ENCODE measurements at places on chromosomes 7 and 10.
A peak's percentile ranks its signal among the peaks of the same experiment; 100 is the strongest.

- DNase-seq, result no peak
These were observed 20.0 kb downstream of the ABCB1 start for GRCh38 chr7:87580636-87581035.

- DNase-seq, result no peak
These were observed 59.5 kb upstream of the LAMB1 start for GRCh38 chr7:108062250-108063014.

DNA sequence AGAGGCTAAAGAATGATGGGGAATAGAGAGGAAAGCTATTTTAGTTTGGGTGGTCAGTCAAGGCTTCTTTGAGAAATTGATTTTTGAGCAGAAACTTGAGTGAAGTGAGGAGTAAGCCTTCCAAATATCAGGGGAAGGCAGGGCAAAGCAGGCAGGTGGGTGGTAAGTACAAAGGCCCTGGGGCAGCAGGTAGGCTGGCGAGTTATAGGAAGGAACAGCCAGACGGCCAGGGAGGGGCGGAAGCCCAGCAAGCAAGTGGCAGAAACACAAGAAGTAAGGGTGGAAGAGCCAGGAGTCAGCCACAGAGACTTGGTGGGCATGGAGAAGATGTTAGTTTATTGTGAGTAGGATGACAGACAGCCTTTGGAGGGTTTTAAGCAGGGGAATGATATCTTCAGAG lies 34.9 kb downstream of the VWA2 start:
- no peak for DNase-seq

- DNase-seq, result no peak
These were observed 2.4 kb upstream of the EXOC6 start for GRCh38 chr10:92845921-92846320.

DNA sequence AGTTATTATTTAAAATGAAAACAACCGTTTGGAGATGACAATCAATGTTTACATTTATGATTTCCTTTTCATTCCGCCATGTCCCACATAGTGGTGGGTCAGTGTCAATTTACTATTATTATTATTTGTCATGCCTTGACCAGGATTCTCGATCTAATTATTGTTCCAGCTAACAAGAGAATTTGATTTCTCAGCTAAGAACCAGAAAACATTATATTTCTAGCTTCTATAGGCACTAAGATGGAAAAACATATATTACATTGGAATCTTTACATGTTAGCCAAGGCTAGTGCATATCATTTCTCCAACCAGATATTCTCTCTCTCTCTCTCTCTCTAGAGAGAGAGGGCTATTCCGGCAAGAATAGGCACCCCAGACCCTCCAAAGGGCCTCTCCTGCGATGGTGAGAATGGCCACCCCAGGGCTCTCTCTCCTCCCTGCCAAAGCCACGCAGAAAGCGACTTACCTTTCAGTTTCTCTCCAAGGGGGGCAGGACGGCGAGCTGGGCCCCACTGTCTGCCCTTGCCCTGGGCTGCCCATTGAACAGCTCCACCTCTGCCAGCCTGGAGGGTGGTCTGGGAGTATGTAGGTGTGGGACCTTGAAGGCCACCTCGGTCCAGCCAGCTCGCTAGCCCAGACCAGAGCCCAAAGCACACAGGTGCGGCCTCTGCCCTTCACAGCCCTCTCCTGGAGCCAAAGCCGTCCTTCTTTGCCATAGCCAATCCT lies 2.4 kb downstream of the HOXA3 start:
- no peak for DNase-seq

DNA sequence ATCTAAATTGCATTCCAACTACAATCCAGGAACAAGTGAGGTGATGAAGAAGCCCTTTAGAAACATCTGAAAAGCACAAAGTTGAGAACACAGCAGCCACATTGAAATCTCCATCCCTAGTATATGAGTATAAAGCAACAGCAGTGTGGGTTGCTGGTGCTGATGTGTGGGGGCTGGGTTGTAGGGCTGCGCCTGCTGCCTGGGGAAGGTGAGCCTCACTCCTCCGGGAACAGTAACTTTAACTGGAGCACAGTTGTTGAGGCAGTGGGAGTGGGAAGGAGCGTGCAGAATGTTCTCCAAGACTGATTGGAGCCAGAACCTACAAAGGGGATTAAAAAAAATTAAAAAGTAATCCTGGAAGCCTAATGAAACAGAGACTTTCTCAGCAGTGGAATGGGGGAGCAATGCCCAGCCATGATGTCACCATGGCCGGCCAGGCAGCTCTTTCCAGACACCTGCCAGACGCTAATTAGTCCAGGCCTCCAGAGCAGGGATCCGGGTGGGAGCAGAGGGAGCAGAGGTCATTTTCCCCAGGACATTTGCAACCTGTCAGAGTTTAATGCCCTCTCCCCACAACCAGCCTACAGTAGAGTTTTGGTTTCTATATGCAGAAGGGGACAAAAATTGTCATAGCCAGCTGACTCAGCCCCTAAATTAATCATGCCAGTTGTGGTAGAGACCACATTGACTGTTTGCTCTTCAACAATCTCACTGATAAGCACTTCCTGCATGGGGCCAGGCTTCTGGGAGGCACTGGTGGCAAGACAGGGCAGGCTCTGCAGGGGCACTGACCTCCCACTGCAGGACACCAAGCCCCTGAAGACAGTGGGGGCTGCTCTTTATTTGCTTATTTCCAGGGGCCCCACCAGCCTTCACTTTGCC lies 133.0 kb upstream of the ZNF32 start:
- no peak for DNase-seq

GRCh38 chr10:91759581-91759986 lies 38.6 kb upstream of the TNKS2 start:
- no peak for DNase-seq

- DNase-seq, result peak; percentile 85
These were observed 21.6 kb upstream of the NME8 start for GRCh38 chr7:37826825-37827224.

- no peak for DNase-seq
These were observed 3.8 kb downstream of the RELN start for GRCh38 chr7:103985565-103986126.

- DNase-seq, result no peak
These were observed 22.0 kb upstream of the ANLN start for GRCh38 chr7:36367561-36368077.
